Left forelimb (tissue), 1 donor: ENCODE measurements at places on chromosomes 1 and 21.

DNA sequence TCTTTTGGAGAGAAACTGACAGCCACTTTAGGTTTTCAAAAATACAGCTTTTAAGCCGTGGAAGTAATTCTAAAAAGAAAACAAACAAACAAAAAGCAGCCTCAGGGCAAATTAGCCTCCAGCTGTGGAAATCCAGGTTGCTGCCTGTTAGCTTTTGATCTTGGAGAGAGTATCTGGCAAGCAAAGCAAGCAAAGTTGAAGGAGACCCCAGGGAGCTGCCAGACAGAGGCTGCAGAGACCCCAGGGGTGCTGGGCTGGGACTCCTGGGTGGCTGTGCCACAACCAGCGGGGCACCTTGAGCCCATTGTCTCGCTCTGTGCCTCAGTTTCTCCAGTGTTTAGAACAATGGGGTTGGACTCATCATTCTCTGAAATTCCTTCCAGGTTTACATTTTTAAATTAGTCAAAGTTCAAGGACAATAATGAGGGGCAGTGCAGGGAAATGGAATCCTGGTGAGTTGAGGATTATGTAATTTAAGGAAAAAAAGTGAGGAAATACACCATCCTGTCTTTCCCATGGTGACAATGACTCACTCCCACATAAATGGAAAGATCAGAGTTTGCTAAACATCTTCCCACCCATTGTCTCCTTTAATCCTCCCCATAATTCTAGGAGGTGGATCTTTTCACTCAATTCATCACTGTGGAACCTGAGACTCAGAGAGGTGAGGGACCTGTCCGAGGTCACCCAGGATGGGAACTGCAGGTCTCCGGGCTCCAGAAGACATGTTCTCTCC lies 480.5 kb downstream of the MATN1 start:
- DNase-seq: no peak

- DNase-seq: no peak
These were observed 438.2 kb downstream of the SMYD3 start for GRCh38 chr1:246068619-246069509.

DNA sequence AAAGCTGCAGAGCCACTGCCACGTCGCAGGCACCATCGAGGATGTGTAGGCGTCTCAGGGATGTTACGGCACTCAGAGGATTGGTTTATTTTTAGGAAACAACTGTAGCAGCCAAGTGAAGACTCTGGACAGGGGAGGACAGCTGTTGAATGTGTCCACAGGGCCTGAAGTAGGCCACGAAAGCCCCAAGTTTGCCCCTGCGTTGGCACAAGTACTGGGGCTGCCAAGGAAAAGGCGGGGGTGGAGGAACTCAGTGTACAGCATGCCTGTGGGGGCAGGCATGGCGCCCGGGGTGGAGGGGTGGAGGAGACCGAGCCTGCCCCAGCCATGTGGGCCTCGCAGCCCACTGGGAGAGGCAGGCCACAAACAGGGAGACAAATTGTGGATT lies 89.7 kb downstream of the ADARB1 start:
- no peak for DNase-seq

GRCh38 chr1:207020065-207020708 lies 12.4 kb downstream of the C1orf116 start:
- DNase-seq: no peak

GRCh38 chr21:46095083-46095719 lies 2.7 kb upstream of the COL6A2 start:
- peak; percentile 46 for DNase-seq

DNA sequence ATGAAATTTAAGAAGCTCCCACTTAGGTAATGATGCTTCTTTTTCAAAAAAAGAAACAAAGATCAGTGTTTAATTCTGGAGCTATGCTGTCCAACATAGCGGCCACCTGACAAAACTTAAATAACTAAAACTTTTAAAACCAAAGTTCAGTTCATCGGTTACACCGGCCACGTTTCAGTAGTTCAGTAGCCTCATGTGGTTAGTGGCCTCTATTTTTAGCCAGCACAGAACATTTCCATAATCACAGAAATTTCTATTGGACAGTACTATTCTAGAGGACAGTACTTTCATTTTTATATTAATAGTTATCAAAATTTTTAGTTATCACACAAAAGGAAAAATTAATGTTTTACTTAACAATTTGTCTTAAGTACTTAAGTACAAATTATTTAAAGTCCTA lies 141.0 kb downstream of the USP25 start:
- DNase-seq: no peak
